ENCODE measurements at places on chromosomes 12 and 14.

DNA sequence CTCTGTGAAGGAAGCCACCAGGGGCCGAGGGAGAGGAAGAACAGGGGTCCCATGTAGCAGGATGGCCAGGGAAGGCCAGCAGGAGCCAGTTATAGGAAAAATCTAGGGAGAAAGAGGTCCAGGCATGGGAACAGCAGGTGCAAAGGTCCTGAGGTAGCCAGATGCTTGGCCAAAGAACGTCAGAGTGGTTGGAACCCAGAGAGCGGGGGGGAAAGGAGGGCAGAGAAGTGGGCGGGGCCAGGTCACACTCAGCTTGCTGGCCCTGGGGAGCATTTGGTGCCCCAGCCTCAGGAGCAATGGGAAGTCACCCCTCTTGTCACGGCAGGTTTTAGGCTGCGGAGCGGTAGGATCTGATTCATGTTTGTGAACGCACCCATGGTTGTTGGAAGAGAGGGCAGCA is 180.5 kb downstream of the PHETA1 start:
- no peak for DNase-seq

- no peak for DNase-seq
These were observed 455.1 kb upstream of the GARIN6 start for GRCh38 chr12:99192489-99192888.

DNA sequence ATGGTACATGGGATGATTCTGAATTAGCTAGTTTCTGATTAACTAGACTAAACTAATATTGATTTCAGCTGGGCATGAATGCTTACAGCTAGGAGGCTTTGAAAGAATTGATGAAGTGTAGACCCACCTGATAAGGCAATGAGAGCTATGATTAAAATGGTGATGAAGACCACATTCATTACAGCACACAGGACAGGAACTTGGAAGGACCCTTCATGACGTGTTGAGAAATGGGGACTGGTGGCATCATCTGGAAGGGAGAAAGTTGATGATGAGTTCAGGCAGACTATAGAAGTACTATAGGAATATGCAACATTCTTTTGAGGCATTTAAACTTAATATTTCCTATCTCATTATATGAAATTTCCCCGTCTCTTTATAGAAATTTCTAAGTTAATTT is 4.5 kb downstream of the CD69 start:
- DNase-seq, result no peak

DNA sequence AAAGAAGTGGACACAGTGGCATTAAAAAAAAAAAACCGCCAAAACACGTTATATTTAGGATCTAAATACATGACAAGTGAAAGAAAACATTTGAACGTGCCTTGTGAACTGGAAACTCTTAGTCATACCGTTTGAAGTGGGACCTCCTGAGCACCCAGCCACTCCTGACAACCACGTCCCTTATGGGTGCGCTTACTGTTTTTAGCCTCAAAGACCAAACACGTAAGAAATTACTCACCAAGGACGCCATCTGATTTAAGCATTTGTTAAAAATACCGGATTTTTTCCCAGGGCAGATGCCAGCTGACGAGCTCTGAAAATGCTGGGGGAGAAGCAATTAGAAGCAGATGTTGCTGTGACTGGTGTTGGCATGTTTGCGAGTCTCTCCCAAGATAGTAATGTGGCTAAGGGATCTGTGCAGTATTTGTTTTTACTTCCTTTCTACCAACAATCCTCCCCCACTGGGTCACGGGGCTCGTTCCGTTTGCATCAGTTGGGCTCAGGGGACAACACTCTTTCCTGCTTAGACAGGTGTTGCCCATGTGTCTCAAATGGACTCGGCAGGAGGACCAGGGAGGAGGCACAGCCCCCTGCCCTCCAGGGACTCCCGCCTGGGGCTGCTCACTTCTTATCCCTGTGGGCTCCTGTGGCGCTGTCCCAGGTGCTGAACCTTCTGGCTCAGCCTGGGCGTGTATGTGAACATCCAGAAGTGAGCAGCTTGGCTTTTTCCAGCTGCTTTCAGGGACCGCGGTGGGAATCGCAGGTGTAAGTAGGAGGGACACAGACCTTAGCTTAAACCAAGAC is 101.0 kb downstream of the BEGAIN start:
- DNase-seq, result no peak

DNA sequence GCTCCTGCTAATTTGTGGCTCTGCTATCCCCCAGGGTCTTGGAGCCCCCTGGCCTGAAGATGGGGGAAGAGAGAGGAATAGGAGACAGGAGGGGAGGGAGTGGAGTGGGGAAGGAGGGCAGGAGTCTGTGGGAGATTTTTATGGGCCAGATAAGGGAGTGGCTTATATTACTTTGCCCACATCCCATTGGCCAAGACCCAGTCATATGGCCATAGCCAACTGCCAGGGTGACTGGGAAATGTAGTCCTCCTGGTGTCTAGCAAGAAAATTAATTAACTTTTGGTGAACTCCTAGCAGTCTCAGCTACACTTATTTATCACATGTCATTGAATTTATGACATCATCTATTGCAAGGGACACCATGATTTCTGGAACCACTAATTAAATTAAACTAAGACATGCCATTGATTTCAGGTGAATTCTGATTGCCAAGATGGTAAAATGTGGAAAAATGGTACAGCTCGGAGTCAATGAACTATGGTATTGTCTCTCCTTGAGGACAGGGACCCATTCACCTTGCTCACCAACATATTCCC is 50.3 kb downstream of the ESRRB start:
- peak; percentile 34 for DNase-seq

DNA sequence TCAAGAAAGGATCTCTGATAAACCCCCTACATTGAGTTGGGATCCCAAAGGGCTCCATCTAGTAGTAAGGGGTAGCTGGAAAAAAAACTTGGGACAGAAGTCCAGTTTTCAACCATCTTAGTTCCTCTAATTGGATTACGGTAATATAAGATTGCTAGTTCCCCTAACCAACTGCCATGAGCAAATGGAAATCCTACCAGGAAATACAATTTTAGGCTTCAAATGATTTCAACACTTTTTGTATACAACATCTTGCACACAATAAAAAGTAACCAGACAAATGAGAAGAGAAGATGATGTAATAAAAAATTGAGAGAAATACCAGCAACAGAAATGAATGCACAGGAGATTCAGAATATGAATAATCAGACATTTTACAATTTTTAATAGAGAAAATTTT is 73.0 kb downstream of the TSHR start:
- DNase-seq, result no peak

- no peak for DNase-seq
These were observed 198.1 kb downstream of the SEC23A start for GRCh38 chr14:38904959-38905358.

DNA sequence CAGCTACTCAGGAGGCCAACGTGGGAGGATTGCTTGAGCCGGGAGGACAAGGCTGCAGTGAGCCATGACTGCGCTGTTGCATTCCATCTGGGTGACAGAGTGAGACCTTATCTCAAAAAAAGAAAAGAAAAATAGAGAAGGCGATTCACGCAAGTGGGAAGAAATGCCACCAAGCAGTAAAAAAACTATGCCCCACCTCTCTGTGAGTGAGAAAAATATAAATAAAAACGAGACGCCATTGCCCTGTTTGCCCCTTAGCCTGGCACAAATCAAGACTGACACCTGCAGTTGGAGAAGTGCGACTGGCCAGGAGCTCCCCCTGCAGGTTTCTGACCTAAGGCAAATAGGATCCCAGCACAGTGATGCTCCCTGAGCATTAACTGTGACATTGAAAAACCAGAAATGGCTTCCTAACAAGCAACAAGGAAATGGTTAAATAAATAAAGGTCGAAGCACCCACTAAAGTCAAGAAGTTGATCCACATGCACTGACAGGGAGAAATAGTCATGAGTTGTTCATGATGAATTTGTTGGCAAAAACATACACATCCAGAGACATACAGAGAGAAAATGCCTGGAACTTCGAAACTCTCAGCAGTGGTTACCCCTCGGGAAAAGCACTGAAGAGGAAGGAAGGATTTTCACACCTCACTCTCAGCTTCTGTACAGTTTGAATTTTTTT is 21.1 kb downstream of the GSC start:
- DNase-seq, result peak; percentile 4

- DNase-seq, result peak; percentile 71
These were observed at the start of gene TMEM120B for GRCh38 chr12:121712461-121713256. Gene TMEM120B (plus strand): TSS chr12:121712752. CDS start chr12:121712896, 144 bp downstream.

GRCh38 chr12:130952171-130952954 is 1.3 kb upstream of the ADGRD1 start:
- peak; percentile 95 for DNase-seq

GRCh38 chr14:104428333-104428851 is 151.2 kb upstream of the C14orf180 start:
- DNase-seq, result no peak

DNA sequence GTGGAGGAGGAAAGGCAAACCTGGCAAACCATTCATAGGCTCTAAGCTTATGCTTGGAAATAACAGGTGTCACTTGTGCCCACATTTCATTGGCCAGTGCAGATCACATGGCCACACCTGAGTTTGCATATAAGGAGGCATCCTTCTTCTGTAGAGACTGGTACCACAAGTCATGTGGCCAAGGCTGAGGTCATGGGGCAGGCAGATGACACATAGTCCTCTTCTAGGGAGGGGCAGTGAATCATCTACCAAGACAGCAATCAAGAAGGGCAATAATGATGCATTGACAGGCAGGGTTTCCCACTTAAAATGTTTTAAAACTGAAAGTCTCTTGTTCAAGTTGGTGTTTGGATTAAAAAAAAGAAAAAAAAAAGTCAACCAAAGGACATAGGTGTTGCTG is 77.3 kb downstream of the DAAM1 start:
- DNase-seq, result no peak

DNA sequence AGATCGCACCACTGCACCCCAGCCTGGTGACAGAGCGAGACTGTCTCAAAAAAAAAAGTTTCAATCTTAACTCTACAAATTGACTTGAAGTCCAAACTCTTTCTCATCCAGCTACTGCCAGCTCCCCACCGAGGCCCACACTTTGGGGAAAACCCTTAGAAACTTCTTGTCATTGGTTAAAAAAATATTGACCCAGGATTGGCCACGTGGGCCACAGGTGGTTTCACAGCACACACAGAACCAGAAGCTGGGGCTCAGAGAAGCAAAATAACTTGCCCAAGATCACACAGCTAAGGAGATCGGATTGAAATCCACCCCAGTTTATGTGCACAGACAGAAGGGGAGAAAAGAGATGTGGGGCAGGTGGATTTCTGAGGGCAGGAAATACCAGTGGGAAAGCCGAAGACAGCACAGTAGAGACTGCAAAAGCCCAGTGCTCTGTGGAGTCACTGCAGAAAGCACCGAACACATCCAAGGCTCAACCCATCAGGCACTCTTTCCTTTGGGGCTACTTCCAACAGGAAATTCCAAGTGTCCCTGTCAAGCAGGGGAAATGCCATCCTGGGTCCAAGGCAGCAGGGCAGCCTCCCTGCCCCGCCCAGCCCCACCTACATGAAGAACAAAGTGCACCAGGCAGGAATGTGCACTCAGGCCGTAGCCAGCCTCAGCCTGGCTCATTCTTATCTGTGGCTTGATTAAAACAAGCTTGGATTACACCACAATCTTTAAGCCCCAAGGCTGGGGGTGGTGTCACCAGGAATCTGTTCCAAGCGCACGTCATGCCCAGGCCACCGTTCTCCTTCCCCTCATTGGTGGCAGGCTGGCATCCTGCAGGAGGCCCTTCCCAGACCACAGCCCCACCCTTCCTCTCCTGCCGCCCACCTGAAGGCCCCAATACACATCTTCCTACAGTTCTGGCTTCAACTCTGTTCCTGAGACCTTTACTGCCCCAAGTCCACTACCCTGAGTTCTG is 72.5 kb downstream of the ITPK1 start:
- no peak for DNase-seq

DNA sequence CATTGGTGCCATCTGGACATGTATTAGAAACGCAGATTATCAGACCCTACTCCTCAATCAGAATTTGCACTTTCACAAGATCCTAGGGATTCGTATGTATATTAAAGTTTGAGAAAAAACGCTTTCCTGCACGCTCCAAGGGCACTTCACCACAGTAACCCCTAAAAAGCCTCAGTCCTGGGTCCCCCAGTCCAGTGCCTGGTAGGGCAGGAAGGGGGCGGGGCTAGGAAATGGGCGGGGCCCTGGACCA is 369 bp downstream of the DEPDC4 start:
- DNase-seq, result no peak

- DNase-seq, result no peak
These were observed 52.6 kb downstream of the RBMS2 start for GRCh38 chr12:56574210-56574609.

DNA sequence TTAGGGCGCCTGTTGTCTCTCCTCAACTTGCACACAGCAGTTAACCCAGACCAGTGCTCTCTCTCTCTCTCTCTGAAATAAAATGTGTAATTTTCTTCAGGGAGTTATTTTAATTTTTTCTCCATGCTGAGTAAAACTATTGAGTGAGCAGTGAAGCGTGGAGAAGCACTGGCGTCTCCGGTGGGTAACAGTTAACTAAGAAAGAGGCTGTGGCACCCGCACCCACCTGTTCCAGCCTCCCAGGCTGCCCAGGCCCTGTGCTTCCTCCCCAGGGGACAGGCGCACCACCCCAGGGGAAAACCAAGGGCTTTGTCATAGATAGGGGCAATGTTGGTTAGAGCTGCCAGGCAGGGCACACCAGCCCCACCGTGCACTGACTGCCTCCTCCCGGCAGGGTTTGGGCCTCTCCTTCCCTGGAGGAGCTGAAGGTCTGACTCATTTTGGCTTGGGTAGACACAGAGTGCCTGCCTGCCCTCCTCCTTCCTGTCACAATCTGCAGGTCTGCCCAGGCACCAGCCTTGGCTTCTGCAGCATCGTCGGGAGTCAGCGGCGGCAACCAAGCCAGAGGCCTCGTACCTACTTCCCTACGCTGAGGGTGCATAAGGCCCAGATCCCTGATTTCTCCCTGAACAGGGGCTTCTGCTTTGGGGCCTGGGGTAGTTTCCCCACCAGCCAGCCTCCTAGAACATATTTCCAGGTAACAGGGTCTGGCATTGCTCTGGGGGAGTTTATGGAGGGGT is 3.9 kb downstream of the HOXC5 start:
- DNase-seq, result no peak

- no peak for DNase-seq
These were observed 58.6 kb downstream of the GLT1D1 start for GRCh38 chr12:128911861-128912260.

GRCh38 chr12:6375269-6376078 is at the start of gene SCNN1A:
Gene SCNN1A (minus strand): TSS chr12:6375563. CDS start chr12:6374783, 780 bp downstream.
- no peak for DNase-seq

GRCh38 chr14:30855345-30856037 is 18.9 kb upstream of the COCH start:
- no peak for DNase-seq

DNA sequence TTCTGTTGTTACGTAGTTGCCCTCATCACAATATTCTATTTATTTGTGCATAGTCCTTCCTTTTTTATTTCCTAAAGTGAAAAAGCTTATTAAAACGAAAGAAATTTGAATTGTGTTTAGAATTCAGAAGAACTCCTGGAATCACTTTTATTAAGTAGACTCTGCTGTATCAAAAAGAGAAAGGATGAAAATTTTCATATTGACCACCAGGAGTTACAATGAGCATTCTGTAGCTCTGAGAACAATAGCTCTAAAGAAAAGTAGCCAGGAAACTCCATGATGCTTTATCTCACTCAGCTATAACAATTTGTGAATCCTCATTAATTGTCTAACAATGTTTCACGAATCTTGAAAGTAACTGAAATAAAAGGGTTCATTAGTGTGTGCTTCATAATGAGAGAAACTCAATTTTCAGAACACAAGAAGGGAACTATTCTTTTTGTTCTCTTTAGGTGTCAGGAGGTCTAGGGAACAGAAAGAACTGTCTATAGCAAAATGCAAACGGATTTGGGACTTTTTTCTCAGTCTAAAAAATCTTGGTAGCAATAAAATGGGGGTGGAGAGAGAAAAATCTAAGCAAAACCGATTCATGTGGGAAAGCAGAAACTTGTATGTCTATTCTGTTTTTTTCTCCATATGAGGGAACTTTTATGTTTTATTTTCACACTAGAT is 19.3 kb downstream of the ASCL1 start:
- no peak for DNase-seq

Measured in SK-N-DZ (cell line).